ENCODE measurements at places on chromosomes 16 and 17. TPM values are rescaled to one million over a fixed set of nuclear protein-coding genes. Genes with fewer than 3 reads are reported as not detected.

PLLP gene
- total RNA-seq, result 2.5 TPM

GNAO1 gene
- total RNA-seq, result 4.7 TPM

DNAAF8 gene
- total RNA-seq, result 1.3 TPM

NHLRC4 gene
- 1.0 TPM for total RNA-seq

TEDC2 gene
- 2.4 TPM for total RNA-seq

NKD1 gene
- 6.2 TPM for total RNA-seq

HS3ST3A1 gene
- 0.53 TPM for total RNA-seq

NACA2 gene
- not detected for total RNA-seq

NFE2L1 gene
- total RNA-seq, result 53.1 TPM

TMC8 gene
- 2.7 TPM for total RNA-seq

C1QTNF1 gene
- 5.2 TPM for total RNA-seq

SPATA22 gene
- 1.0 TPM for total RNA-seq

RNPS1 gene
- total RNA-seq, result 47.5 TPM

DYNLRB2 gene
- 1.9 TPM for total RNA-seq

STAC2 gene
- 0.32 TPM for total RNA-seq

BMERB1 gene
- total RNA-seq, result 41.5 TPM

SMIM36 gene
- total RNA-seq, result not detected

MT4 gene
- not detected for total RNA-seq

DNASE1L2 gene
- total RNA-seq, result 0.74 TPM

CNTD1 gene
- total RNA-seq, result 0.37 TPM

KCNAB3 gene
- total RNA-seq, result 2.3 TPM

MAPT gene
- 3.4 TPM for total RNA-seq

CFAP97D1 gene
- not detected for total RNA-seq

CCP110 gene
- 61.5 TPM for total RNA-seq

ASGR2 gene
- total RNA-seq, result not detected

CBLN1 gene
- 6.8 TPM for total RNA-seq

PLXDC1 gene
- 12.7 TPM for total RNA-seq

SALL1 gene
- total RNA-seq, result 1.0 TPM

CES1 gene
- total RNA-seq, result 25.0 TPM

TBC1D3G gene
- not detected for total RNA-seq

MYH1 gene
- 0.21 TPM for total RNA-seq

KRT36 gene
- total RNA-seq, result not detected

MAPK8IP3 gene
- total RNA-seq, result 36.8 TPM

ABCA8 gene
- total RNA-seq, result 107 TPM

MYH8 gene
- total RNA-seq, result 69.6 TPM
